MCF 10A (cell line): ENCODE measurements at places on chromosomes 2 and 18.

DNA sequence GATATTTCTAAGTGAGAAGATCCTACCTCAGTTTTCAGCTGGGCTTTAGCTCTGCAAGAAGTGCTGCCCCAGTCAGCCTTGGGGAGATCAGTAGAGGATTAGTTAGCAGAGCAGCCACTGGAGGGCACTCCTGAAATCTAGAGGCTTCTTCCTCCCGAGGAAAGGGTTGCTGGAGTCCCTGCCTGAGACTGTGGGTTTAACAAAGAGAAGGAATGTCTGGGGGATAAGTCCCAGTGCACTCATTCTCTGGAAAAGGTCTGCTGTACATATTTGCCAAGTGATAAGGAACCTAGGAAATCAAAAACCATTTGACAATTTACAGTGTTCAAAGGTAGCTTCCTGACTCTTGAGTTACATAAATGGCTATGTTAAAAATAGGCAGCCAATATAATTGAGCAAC, 207.2 kb downstream of the SLC8A1 start:
- DNase-seq: peak; percentile 73

GRCh38 chr18:53486296-53486695, 738.2 kb downstream of the MBD2 start:
- no peak for DNase-seq

DNA sequence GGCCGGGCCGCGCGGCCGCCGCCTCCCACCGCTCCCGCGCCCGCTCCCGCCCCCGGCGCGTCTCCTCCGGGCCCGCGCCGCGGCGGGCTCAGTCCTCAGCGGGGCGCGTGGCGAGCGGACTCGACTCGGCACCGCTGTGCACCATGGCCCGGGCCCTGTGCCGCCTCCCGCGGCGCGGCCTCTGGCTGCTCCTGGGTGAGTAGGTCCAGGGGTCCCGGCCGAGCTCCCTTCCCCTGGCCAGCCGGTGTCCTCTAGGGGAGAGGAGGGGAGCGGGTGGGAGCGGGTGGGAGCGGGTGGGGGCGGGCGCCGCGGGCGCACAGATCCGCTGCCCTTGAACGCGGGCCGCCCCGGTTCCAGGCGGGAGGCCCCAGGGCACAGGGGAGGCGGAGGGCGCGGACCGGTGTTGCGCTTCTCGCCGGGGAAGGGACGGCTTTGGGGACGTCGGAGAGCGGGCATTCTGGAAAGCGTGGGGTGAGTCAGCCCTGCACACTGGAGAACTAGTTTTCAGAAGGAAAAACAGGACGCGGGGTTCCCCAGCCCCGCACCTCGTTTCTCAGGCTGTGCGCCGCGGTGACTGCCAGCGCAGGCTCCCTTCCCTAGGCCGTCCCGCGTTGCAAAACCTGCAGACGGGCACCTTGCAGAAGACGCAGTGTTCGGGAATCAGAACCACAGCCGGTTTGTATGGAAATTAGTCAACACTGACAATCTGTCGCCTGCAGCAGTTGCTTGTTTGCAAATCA, at the start of gene RAMP1:
Gene RAMP1 (plus strand): TSS at position 91 of the 740 bp plus-strand sequence. CDS start 53 bp downstream, at position 144.
- DNase-seq: no peak

DNA sequence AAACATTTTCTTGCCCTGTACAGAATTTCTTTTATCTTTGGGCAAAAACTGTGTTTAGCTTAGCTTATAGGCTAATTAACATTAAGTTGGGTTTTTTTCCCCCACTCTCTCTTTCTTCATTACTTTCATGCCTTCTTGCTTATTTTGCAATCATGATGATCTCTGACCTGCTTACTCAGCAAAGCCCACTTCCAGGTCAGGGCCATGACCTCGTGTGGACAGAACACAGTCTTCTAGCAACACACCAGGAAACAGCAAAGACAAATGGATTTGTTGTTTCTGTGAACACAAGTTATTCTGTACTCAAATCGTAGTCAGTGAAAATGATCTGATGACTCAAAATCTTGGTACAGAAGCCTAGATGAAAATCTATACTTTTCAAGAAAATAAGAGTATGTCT, 60.7 kb downstream of the SPATS2L start:
- DNase-seq: no peak

GRCh38 chr2:42132191-42132965, 36.8 kb upstream of the EML4 start:
- DNase-seq: peak; percentile 44

DNA sequence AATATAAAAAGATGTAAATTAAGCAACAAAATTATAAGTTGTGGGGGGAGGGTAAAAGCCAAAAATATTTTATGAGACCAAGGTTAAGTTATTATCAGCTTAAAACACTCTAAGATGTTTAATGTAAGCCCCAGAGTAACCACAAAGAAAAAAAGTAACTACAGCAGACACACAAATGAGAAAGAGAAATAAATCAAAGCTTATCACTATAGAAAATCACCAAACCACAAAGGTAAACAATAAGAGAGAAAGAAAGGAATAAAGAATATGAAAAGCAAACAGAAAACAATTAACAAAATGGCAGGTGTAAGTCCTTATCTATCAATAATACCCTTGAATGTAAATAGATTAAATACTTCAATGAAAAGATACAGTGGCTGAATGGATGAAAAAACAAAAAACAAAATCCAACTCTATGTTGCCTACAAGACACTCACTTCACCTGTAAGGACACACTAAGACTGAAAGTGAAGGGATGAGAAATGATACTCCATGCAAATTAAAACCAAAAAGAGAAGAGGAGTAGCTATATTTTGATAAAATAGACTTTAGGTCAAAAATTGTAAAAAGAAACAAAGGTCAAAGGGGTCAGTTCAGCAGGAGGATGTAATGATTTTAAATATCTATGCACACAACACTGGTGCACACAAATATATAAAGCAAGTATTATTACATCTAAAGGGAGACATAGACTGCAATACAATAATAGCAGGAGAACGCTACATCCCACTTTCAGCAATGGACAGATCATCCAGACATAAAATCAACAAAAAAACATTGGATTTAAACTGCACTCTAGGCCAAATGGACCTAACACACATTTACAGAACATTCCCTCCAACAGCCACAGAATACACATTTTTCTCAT, 80.7 kb downstream of the PTPN2 start:
- DNase-seq: no peak

GRCh38 chr2:184679219-184680018, 81.1 kb downstream of the ZNF804A start:
- DNase-seq: no peak

- peak; percentile 84 for DNase-seq
Measured at GRCh38 chr2:172995323-172996244, 80.1 kb upstream of the MAP3K20 start.

DNA sequence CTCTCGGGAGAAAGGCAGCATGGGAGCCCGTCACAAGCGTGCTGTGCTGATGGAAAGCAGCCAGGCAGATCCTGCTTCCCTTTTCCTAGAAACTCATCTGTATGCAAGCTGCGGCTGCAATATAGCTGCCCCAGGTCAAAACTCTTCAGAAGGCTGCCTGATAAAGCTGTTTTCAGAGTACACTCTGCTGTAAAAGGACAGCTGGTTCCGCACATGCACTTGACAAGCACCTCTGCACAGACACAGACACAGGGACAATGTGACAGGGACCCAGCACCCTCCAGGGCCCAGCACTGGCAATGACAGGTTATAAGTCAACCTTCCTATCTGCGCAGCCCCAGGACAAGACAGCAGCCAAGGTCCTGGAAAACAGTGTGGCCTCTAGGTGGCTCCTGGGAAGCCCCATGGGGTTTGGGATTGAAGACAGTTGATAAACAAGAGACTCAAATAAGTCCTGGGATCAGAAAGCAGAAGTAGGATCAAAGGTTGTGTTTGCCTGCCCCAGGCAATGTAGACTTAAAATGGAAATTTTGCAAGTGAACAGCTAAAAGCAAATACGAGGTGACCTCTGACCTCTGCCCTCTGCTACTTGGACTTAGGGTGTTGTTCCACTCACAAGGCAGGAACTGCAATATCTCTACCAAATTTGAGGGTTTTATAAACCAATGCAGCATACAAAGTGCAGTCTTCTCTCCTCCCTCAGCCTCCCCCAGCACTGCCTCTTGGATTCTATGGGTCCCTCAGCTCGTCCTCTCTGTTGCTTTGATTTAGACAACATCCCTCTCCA, 16.9 kb downstream of the SLC66A2 start:
- no peak for DNase-seq

DNA sequence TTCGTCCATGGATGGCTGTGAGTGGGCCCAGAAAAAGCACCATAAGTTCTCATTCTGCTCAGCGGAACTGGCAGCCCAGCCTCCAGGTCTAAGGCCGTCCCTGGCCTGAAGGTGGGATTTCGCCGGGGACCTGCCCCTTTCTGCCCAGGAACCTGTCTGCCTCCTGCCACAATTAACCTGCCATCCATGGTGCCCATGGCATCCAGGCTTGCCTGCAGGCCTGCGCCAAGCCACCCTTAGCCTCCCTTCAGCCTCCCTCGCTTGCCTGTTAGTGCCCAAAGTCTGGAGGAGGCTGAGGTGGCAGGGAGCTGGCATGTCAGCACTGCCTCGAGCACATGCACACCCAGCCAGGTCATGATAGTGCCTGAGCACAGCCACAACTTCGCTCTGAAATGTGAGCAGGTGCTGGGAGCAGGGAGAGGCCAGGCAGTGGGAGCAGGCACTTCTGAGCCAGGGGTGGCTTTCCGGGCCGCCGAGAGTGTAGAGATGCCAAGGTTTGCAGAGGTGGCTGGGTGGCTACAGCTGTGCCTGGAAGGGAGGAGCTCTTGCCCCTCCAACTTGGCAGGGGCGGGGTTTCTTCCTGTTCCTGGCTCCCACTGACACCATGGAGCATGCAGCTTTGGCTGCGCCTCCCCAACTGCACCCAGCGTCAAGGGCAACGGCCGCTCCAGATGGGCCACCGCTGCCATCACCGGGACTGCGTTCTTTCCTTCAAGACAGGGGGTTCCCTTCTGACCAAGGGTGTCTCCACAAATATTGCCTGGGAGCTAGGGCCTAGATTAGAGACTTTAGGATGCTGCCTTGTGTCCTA, 648.9 kb upstream of the VRK2 start:
- no peak for DNase-seq

- DNase-seq: no peak
Measured at GRCh38 chr2:241494311-241494908, 14.0 kb downstream of the STK25 start.

GRCh38 chr2:71759060-71759459, 305.7 kb downstream of the DYSF start:
- DNase-seq: no peak

DNA sequence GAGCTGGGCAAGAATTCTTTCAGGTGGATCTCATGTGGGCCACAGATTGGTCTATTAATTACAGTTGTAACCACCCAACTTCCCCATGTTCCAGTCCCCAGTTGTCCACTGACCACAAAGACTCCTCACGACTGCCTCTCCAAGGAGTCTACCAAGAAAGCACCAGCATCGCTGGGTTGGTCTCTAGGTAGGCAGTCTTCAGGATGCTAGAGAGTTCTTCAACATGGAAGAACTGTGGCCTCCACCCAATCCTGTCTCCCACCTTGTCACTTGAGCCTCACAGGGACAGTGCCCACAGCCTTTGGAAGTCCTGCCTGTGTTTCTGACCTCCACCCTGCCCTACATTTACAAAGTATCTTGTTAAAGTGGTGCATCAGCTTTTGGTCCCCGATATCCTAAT, 184.7 kb upstream of the FN1 start:
- DNase-seq: no peak

- DNase-seq: no peak
Measured at GRCh38 chr2:239751679-239752355, 273.3 kb downstream of the NDUFA10 start.

DNA sequence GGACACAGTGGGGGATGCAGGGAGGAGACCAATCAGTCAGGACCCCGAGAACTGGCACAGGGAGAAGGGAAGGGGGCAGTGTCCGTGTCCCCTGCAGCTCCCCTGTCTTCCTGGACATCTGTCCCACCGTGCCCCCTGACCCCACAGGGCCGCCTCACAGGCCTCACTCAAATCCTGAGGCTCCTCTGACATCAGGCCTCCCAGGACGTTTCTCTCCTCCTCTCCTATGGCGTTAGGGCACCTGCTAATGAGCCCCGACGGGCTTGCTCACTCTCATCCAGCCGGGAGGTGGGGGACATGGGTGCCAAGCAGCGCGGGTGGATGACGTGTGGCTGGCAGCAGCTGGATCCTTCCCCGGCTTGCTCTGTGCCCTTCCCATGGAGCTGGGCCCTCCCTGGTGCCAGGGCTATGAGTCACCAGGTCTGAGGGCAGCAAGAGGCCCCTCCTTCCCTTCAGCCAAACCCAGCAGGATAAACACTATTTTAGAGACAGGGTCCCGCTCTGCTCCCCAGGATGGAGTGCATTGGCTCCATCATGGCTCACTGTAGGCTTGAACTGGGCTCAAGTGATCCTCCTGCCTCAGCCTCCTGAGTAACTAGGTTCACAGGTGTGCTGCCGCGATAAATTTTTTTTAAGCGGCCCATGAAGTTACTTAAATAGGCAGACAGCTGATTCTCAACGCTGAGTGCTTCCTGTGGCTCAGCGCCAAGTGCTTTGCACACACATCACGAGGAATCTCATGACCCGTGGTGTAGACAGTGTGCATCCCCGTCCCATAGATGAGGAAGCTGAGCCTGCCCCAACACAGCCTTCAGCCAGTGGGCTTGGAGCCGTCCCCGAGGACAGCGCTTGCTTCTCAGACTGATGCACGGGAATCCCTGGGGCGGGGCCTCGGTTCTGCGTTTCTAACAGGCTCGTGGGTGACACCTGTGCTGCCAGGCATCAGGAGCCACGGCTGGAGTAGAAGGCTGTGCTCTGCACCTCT, 64.5 kb upstream of the HDAC4 start:
- DNase-seq: peak; percentile 95

DNA sequence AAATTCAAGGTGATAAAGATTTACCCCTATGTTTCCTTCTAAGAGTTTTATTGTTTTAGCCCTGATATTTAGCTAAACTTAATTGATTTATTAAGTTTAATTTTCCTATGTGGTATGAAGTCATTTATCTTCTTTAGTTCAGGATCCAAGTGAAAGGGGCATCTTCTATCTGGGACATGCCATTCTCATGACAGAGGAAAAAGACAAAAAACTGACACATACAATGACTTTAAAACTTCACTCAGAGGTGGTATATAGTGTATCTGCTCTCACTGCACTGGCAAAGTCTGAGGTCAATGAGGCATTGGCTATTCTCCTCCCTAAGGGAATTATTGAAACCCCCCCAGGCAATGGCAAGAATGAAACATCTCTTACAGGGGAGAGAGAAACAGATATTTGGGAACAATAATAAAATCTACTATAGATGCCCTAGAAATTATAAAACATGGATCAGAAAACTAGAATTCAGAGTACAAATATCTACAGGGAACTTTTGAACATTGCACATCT, 237.4 kb downstream of the MYCN start:
- no peak for DNase-seq

DNA sequence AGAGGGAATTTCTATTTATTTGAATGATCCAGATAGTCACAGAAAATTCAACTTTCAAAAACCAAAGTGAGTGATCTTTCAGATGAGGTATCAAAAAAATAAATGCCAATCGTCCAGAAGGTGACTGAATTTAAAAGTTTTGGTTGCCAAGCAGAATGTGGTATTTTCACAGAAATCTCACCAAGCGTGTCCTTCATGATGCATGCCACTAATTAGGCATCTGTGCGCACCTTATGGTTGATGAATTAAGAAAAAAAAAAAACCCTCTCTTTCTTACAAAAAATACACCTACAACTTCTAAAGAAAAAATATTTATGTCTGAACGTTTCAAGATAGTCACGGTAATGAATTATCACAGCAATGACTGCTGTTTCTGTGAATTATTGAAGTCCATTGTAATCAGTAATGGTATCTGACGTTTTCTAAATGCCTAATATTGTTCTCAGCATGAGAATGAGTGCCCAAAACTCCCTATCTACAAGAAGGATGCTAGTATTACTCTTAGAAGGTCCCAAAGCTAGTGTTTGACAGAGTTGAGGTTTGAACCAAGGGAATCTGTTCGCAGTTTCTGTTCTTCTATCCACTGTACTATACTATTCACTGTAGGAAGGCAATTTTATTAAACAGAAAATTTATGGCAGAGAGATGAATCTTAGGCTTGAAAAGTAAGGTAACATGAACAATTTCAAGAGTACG, 219.6 kb upstream of the NETO1 start:
- no peak for DNase-seq
